ENCODE measurements at places on chromosomes 7 and 10.

GRCh38 chr7:29587195-29587808 lies 23.7 kb downstream of the PRR15 start:
- DNase-seq, result no peak

GRCh38 chr7:106277976-106278375 lies 6.8 kb downstream of the NAMPT start:
- DNase-seq, result no peak

GRCh38 chr10:49187044-49187484 lies 1.1 kb downstream of the TMEM273 start:
- no peak for DNase-seq

GRCh38 chr10:129253865-129254179 lies 213.2 kb upstream of the MGMT start:
- no peak for DNase-seq

DNA sequence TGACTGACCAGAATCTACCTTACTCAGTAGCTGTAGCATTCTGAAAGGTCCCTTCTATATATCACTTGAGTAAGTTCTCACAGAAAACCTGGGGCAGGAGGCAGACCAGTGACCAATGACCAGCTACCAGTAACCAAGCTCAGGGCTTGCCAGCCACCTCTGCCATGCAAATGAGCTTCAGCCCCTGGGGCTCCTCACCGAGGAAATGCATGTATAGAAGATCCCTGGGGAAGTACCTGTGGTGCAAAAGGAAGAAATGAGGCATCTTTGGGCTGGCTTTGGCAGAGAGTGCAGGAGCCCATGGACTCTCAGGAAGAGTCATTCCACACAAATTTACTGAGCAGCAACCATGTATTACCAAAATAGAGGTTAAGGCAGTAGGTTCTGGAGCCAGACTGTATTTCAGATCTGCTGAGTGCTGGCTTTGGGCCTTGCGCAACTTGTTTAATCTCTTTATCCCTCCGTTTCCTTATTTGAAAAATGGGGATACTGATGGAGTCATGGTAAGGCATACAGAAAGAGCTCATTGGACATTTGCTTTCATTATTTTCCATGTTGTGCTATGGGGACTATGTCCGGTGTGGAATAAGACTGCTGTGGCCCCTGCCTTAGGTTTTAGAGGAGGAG lies 41.1 kb upstream of the FAM204A start:
- no peak for DNase-seq

DNA sequence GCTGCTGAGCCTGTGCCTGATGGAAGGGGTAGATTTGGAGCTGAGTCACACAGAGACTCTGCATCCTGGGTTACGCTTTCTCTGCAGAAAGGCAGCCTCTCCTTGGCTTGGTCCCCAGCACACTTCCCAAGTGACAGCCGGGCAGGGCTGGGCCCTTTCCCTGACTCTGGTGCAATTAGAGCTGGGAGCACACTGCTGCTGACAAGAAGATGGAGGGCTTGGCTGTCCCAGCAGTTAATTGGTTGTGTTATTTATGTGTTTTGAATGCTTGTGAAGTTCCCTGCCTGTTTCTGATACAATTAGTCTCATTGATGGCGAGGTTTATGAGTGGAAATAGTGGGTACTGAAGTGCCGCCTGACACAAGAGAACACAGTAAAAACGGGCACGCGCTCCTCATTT lies 123.6 kb downstream of the TCERG1L start:
- no peak for DNase-seq

- DNase-seq, result no peak
Measured at GRCh38 chr7:143373255-143373794, 7.8 kb upstream of the ZYX start.
